Activated gamma-delta T cell treated with Interleukin-2 at 50 U/mL for 16 hours (primary cell): ENCODE measurements at places on chromosomes 5 and 9.

- DNase-seq: no peak
These were observed 210.3 kb downstream of the SYK start for GRCh38 chr9:91011891-91012290.

DNA sequence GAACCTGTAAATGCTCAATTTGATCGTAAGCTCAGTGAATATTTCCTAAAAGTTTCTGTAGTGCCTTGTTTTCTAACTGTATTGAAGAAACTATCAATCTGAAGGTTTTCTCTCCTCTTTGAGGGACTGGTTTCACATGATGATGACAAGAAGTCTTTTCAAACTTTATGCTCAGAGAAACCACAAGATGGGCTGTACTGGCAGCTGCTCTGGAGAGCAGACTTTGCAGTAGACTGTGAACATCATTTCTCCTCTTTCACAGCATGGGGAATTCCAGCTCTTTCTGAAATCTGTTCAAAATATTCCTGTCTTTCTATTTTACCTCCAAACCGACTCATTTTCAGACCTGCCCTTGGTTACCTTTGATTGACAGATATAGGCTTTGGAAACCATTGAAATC is 194.4 kb downstream of the IZUMO3 start:
- DNase-seq: no peak

- DNase-seq: no peak
These were observed 173.6 kb downstream of the NR2F1-AS1 start for GRCh38 chr5:93407454-93407853.

GRCh38 chr5:56358703-56359681 is 125.9 kb upstream of the ANKRD55 start:
- DNase-seq: no peak

GRCh38 chr5:59371525-59372127 is 521.9 kb downstream of the PDE4D start:
- DNase-seq: no peak

DNA sequence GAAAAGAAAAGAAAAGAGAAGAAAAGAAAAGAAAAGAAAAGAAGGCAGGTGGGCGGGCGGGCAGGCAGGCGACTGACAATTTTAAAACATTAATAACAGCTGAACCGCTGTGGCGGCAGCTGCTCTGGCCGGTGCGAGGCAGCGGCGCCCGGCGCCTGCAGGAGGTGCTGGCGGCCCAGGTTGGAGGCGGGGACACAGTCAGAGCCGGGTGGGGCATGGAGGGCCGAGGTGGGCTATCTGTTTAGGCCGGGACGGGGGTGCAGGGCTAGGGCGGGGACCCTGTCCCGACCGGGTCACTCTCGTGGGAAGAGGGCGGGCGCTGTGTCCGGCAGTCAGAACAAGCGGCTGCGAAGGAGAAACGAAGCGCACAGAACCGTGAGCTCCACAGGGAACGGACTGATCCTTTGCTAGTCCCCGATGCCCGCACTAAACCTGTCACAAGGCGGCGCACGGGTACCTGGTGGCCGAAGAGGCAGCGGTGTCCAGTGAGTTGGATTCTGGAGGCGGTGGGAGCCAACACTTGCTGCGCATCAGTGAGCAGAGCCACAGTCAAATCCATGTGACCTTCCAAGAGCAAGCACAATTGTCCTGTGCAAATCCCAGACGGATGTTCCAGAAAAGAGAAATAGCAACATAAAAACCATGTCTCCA is 13.6 kb upstream of the ALDOB start:
- DNase-seq: peak; percentile 33

DNA sequence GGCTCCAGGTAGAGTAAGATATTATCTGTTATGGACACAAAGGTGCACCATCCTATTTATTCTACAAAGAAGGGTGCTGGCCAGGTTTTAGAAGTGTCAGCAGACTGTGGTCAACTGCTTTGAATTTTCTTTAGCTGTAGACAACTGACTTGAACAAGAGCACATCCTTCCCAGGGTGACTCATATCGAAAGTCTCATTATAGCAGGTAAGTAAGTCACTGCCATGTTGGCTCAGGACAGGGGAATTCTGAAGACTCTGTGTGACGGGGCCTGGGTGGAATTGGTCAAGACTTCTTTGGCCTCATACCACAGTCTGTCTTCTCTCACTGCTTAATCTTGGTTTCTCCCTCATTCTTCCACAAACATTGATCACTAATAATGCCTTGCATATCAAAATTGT is 214.5 kb upstream of the CDH9 start:
- no peak for DNase-seq

DNA sequence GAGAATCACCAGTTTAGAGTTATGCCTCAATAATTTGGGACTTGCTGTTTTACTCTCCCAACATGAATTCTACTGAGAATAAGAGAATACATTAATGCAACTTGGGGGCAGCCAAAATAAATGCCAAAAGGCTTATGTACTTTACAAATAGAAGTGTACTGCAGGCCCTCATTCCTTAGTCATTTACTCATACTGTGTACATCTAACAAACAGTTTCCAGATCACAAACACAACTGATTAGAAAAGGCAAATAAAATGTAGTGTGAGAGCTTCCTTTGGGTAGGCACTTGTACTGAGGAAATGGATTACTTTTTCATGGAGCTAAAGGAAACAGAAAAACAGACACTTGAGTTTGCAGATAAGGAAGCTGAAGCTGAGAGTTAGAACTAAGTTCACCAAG is 12.6 kb downstream of the ANKDD1B start:
- DNase-seq: no peak

GRCh38 chr5:153676406-153676805 is 185.9 kb downstream of the GRIA1 start:
- DNase-seq: no peak

GRCh38 chr5:166074582-166075481 is 2216.6 kb upstream of the WWC1 start:
- no peak for DNase-seq

- DNase-seq: peak; percentile 23
These were observed 220.4 kb downstream of the ARRDC3 start for GRCh38 chr5:91162534-91163381.

GRCh38 chr9:115507148-115507547 is 389.2 kb upstream of the TNC start:
- no peak for DNase-seq

- no peak for DNase-seq
These were observed 19.3 kb downstream of the BRD9 start for GRCh38 chr5:873328-873727.

DNA sequence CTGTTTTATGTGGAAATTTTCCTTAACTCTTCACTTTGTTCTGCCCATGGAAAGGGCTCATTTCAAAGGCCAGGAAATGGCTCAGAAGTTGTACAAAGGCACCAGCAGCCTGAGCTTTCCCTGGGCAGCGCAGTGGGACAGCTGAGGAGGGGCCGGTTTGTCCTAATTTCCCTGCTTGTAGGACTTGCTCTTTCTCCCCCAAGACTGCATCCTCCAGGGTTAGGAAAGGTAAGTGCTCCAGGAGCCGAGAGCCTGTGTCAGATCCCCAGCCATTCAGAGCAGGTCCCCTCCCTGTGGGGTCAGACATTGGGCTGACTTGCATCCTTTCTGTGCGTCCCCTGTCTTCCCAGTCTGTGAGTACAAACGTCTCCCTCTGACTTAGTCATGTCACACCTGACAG is 43.5 kb downstream of the AGXT2 start:
- no peak for DNase-seq

DNA sequence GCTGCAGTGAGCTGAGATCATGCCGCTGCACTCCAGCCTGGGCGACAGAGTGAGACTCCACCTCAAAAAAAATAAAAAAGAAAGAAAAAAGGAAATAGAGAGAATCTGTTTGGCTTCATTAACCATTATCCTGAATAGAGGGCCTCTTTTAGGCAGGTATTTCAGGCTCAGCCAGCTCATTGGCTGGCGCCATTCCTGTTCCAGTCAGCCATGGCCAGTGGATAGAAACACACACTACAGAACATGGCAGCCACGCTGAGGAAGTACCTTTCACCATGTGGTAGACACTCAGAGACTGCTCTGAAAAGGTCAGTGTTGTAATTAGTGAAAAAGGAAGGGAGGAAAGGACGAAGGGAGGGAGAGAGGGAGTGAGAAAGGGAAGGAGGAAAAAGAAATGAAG is 340.0 kb upstream of the ACTBL2 start:
- DNase-seq: no peak

DNA sequence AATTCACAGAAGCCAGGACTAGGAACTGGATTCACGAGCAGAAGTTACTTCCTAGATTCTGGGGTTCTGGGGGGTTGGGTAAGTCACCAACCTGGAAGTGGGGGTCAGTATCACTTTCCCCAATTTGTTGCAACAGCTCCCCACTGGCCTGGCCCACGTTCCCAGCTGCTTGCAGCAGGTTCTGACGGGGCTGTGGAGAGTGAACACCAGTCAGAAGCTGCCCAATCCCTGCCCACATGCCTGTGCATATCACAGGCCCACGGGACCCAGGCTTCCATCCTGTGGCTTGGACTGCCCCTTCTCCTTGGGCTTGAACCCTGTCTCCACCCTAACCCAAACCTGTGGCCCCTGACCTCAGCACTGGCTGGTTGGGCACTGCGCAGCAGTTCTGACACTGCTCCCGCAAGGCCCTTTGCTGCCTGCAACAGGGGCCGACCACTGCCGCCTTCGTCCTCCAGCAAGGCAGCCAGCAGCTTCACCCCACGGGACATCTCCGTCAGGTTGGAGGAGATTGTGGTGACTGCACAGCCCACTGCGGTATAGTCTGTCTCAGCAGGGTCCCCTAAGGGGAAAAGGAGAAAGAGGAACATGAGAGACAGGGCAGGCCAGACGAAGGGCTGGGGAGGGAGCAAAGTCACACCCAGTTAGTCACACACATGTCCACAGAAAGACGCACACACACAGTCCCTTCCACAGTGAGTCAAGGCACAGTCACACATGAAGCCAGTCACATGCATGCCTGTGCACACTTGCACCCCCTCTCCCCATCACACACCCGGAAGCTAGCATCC is 13.1 kb downstream of the TLN1 start:
- no peak for DNase-seq

DNA sequence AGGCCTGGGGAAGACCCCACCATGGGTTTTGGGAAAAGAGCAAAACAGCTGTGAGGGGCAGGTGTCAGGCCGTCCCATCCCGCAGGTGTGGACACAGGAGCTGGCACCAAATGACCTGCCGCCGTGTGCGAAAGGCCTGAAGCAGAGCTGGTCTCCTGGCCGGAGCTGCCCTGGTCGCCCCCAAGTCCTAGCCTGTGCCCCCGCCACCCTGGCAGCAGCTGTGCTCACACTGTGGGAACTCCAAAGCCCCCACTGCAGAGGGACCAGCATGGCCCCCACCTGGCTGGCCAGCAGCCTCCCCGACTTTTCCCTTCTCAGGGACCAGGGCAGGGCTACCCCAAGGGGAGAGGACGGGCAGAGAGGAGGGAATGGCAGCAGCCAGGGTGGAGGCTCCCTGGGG is 88.4 kb downstream of the KCNT1 start:
- DNase-seq: no peak

- DNase-seq: no peak
These were observed 13.5 kb downstream of the CNTFR start for GRCh38 chr9:34575862-34576596.

DNA sequence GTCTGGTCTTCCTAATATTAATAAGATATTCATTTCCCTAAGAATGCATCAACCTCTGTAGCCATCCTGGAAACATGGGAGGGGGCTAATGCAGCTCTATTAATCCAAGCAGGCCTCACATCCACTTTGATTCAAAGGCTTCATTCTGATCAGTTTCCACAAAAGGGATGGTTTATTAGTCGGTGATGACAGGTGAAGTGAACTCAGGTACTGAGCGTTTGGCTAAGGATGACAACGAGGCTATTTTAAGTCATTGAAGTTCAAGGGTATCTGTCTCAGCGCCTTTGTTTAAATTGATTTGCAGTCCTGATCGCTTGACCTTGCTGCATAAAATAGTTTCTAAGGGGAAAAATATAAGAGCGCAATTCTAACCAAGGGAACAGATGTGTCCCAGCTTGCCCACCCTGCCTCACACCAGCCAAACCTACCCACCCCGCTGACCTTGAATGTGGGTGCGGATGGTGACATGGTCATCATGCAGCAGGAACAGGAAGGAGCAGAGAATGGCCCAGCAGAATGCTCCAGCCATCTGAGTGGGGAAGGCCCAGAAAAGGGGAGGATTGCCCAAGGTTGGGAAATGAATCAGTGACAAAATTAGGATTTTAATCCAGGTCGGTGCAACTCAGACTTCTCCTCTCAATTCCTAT is 70.5 kb upstream of the ZNF618 start:
- no peak for DNase-seq

- peak; percentile 98 for DNase-seq
These were observed 469 bp upstream of the HSDL2 start for GRCh38 chr9:112379177-112380101.

DNA sequence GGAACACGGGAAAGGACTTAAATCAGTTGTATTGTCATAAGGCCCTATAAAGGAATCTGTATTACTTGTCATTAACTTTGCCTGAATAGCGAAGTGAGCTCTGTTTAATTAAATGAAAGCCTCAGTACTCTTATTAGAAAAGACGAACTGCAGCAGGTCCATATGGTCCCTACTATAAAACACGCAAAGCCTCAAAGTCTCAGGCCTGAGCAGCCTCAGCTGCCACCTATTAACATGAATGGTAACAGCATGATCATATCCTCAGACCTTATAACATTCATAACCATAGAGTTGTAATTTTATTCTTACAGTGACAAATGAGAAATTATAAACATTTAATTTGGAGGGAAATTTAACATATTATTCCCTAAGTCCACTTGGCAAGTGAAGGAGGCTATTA is 1113.7 kb upstream of the WWC1 start:
- DNase-seq: no peak

DNA sequence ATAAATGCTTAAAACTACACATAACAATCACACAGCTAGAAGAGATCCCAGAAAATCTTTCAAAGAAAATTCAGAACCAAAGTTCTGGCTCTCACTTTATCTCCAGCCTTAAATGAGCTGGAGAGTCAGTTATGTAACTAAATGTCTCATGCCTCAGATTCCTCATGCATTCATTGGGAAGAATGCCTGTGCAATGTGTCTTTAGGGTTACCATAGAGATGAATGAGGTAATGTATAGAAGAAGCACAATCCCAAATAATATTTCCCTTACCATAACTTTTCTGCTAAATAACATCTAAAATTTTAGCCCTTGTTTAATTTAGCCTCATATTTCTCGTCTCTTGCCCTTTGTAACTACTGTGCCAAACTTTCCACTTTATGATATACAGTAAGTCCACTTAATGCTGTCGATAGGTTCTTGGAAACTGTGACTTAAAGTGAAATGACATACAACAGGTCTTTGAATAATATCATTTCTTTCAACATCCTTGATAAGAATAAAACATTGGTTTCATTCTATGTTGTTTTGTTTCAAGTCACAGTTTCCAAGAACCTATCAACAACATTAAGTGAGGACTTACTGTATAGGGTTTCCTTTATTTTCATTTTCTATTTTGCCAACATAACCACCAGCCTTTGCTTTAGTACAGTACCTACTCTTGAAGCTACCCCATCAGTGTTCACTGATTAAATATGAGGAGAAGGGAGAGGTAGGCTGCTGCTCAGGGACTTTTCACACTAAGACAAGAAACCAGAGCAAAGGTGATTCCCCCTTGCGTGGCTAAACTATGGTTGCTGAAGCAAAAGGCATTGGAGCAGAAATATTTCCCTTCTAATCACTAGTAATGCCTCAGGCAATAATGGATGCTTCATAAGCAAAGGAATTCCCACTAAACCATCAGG is 295.7 kb upstream of the PTGER4 start:
- DNase-seq: no peak

- DNase-seq: no peak
These were observed 31.9 kb downstream of the FAM219A start for GRCh38 chr9:34426347-34427074.
